Activated naive CD8-positive, alpha-beta T cell treated with anti-CD3 and anti-CD28 coated beads for 36 hours (primary cell): ENCODE measurements at places on chromosomes 5 and 9. TPM values are rescaled to one million over a fixed set of nuclear protein-coding genes. Genes with fewer than 3 reads are reported as not detected.

DNA sequence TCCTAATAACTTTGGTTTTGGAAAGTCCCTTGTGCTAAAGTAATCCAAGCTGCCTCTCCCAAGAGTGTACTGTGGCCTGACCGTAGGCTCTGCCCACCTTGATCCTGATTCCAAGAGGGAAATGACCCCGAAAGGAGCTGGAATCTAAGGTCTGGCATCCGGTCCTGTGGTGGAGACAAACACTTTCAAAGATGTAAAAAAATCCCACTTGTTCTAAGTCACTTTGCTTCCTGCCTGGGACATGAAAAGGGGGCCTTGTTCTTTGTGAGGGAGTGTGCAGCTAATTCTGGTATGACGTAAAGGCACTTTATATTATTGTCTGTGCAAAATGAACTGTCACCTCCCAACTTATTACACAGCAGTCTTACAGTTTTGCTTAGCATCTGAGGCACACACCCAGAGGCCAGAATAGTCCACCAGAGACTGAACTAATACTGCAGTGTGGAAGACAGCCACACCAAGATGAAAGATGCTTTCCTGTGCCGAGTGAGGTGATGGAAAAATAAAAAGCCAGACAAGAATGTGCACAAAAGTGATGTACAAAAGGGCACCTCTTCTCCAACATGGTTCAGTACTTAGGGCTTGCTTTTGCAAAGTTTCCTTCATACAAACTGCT lies 128.7 kb downstream of the SLC12A2 start:
- no peaks in the 10 kb centered on the region for H3K36me3 ChIP-seq
- no peak overlapping the region for H3K4me3 ChIP-seq
- no peak for DNase-seq
- peaks cover 2% of the 10 kb centered on the region for H3K4me1 ChIP-seq

The TXNDC8 gene
- not detected for total RNA-seq

The ZBTB26 gene
- total RNA-seq, result 5.2 TPM

The SPATA31C2 gene
- 0.18 TPM for total RNA-seq

The SPATA31C1 gene
- total RNA-seq, result not detected

GRCh38 chr9:16258191-16258590 lies 612.3 kb downstream of the BNC2 start:
- H3K36me3 ChIP-seq, result no peaks in the 10 kb centered on the region
- H3K27me3 ChIP-seq, result peaks cover 6% of the 10 kb centered on the region
- H3K4me1 ChIP-seq, result peaks cover 11% of the 10 kb centered on the region
- no peak for DNase-seq

DNA sequence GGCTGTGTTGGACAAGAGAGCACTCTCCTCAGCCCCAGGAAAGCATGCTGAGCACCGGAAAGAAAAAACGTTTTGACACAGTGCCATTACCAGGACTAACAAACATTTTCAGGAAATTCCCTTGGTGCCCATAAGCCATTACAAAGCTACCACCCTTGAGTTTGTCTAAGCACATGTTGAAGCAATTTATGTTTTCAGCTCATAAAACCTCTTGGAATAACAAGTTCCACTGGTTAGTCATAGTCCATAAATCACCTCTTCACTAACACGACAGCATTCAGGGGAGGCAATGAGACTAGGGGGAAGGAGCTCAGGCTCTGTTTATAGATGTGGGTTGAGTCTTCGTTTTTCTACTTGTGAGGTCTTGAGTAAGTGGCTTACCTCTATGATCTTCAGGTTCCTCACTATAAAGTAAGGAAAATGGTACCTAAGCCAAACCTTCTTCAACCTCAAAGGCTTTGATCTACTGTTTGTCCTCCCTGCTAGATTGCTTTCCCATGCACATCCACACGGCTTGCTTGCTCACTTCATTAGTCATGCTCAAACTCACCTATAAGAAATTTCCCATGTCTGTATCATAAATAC lies 65.4 kb downstream of the DRD1 start:
- no peak overlapping the region for H3K27ac ChIP-seq
- no peak for DNase-seq
- H3K4me3 ChIP-seq, result no peak overlapping the region
- no peaks in the 10 kb centered on the region for H3K36me3 ChIP-seq
- peaks cover 43% of the 10 kb centered on the region for H3K27me3 ChIP-seq

DNA sequence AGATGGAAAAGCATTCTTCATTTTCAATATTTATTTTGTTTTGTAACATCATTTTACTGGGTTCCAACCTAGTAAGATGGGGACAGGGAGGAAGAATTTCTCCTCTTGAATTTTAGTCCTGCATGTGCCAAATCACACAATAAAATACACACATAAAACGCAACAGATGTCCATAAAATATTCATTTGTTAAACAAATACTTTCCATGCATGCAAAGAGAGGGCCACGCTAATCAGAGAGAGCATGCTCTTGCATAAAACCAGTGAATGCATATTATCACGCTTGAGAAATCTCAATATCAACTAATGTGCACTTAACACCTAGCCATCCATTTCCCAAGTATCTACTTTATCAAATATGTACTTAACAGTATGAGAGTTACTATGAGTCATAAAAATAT lies 212.6 kb upstream of the TARS1 start:
- H3K4me3 ChIP-seq, result no peak overlapping the region

DNA sequence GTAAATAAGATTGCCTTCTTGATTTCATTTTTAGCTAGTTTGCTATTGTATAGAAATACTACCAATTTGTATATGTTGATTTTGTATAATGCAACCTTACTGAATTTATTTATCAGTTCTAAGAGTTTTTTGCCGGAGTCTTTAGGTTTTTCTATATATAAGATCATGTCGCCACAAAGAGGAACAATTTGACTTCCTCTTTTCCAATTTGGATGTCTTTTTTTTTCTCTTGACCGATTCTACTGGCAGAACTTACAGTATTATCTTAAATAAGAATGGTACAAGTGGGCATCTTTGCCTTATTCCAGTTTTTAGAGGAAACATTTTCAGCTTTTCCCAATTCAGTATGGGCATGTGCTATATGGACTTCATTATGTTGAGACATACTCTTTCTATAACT lies 624.7 kb upstream of the ACO1 start:
- H3K36me3 ChIP-seq, result no peaks in the 10 kb centered on the region
- DNase-seq, result no peak
- H3K27me3 ChIP-seq, result no peaks in the 10 kb centered on the region
- H3K27ac ChIP-seq, result no peak overlapping the region

The ICE1 gene
- 35.9 TPM for total RNA-seq

DNA sequence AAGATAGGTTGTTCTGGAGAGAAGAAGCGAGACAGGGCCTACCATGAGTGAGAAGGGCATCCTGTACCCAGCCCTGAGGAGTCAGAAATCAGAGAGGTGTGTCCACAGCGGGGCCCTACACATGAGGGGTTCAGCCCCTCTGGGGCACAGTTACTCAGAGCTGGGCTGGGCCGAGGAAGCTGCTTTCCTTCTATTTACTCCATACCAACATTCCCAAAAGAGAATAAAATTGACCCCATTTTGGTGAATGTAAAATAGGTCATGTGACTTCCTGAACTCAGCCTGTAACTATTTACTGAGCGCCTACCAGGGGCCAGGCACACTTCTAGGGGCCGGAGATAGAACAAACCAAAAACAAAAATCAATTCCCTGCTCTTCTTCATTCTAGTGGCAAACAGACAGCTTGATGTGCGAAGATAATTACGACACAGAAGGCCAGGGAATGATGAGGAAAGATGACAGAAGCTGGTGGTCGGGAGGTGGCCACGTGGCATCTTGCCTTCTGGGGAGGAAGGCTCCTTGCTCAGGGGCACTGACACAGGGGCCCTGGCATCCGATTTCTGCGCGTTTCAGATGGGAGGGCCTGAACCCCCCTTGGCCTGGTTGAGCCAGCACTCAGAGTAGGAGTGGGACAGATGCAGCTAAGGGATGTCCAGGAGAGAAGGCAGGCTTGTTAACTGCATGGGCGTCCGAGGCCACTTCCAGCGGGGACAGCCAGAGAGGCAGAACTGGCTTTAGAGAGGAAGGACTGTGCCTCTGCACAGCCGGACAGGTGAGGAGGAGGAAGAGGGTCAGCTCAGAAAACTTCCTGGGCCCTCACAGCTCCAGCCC lies 121.8 kb downstream of the NSG2 start:
- no peak for DNase-seq
- no peaks in the 10 kb centered on the region for H3K4me1 ChIP-seq
- no peak overlapping the region for H3K27ac ChIP-seq
- no peak overlapping the region for H3K4me3 ChIP-seq
- no peaks in the 10 kb centered on the region for H3K36me3 ChIP-seq
- H3K27me3 ChIP-seq, result no peaks in the 10 kb centered on the region

The COL23A1 gene
- 0.21 TPM for total RNA-seq

DNA sequence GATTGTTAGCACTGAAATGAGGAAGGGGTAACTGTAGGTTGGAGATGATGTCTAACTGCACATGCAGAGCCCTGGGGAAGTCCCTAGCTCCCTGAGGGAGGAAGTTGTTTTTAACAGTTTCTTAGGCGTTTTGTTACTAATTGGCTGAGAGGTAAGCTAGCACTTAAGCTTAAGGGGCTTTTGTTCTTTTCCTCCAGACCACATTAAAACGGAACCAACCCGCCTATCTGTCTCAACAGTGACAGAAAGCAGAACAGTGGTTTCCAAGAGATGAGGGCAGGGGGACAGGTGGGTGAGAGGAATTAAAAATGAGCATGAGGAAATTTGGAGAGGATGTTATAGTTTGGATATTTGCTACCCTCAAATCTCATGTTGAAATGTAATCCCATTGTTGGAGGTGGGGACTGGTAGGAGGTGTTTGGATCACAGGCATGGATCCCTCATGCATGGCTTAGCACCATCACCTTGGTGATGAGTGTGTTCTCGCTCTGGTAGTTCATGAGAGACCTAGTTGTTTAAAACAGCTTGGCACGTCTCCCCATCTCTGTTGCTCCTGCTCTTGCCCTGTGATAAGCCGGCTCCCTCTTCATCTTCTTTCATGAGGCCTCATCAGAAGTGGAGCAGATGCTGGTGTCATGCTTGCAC lies 38.9 kb downstream of the LYRM7 start:
- H3K4me3 ChIP-seq, result peak overlapping the region; percentile 81
- H3K4me1 ChIP-seq, result peaks cover 54% of the 10 kb centered on the region
- no peaks in the 10 kb centered on the region for H3K27me3 ChIP-seq
- DNase-seq, result peak; percentile 55
- H3K27ac ChIP-seq, result peak overlapping the region; percentile 98

- peaks cover 28% of the 10 kb centered on the region for H3K4me1 ChIP-seq
- H3K4me3 ChIP-seq, result no peak overlapping the region
- H3K27ac ChIP-seq, result no peak overlapping the region
- no peak for DNase-seq
Observed at GRCh38 chr5:112933651-112934365, 11.8 kb upstream of the REEP5 start.

DNA sequence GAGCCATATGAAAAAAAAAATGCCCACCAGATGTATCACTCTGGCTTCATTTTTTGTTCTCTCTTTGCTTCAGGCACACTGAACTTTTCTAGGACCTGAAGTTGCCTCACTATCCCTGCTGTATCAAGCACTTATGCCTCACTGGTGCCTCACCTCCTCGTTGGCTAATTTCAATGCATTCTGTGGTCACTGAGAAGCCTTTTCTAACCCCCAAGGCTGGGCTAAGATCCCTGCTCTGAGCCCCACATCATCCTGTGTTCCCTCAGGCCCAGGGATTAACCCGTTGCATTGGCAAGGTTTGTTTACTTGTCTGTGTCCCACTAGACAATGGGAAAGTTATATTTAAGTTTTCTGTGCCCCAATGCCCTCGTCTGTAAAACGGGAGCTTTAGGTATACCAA lies 362.7 kb downstream of the OSTF1 start:
- H3K4me1 ChIP-seq, result no peaks in the 10 kb centered on the region
- no peak overlapping the region for H3K4me3 ChIP-seq
- no peaks in the 10 kb centered on the region for H3K36me3 ChIP-seq
- peaks cover 8% of the 10 kb centered on the region for H3K27me3 ChIP-seq

GRCh38 chr9:134138292-134138691 lies 2.4 kb downstream of the WDR5 start:
- DNase-seq, result no peak
- H3K27ac ChIP-seq, result peak overlapping the region; percentile 17
- peak overlapping the region; percentile 98 for H3K4me3 ChIP-seq
- H3K36me3 ChIP-seq, result peaks cover 42% of the 10 kb centered on the region
- H3K4me1 ChIP-seq, result peaks cover 27% of the 10 kb centered on the region

DNA sequence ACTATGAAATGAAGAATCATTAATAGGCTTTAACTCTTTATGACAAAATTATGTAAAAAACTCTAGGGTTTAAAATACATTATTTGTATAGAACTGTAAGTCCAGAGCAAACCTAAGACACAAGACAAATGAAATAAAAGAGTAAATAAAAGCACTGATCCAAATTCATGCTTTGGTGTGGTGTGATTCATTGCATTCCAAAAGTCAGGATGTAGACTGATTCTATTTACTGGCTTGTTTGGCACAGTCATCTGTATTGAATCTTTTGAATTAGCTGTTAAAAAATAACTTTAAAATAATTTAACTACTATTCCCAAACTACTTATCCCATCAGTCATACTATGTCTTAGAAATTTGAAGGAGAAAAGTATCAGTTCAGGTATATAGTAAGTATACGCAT lies 31.1 kb downstream of the IL4 start:
- no peak for DNase-seq
- H3K36me3 ChIP-seq, result peaks cover 9% of the 10 kb centered on the region
- H3K4me3 ChIP-seq, result no peak overlapping the region
- H3K27me3 ChIP-seq, result no peaks in the 10 kb centered on the region

The LCN6 gene
- not detected for total RNA-seq

The C9orf43 gene
- total RNA-seq, result 1.0 TPM

DNA sequence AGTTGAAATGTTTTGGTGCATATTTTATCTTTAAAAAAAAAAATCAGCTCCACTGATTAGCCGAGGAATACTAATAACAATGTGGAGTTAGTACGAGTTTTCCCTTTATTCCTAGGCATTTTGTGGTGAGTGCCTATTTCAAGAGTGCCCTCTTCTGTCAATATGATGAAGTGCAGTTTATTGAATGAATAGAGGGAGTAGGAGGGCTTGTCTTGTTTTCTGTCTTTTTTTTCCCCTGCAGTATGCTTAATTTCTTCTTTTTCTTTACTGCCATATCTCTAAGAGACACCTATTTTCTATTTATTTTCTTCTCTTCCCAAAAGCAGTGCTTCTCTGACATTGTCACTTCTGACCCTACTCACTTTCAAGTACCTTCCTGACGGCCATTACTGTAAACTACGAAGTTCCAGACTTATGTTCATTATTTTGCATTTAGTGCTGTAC lies 169.6 kb upstream of the PITX1 start:
- no peaks in the 10 kb centered on the region for H3K4me1 ChIP-seq
- peaks cover 2% of the 10 kb centered on the region for H3K36me3 ChIP-seq
- no peak for DNase-seq
- no peak overlapping the region for H3K27ac ChIP-seq
- peaks cover 32% of the 10 kb centered on the region for H3K27me3 ChIP-seq
- no peak overlapping the region for H3K4me3 ChIP-seq
